ENCODE measurements at places on chromosomes 7 and 10. TPM values are rescaled to one million over a fixed set of nuclear protein-coding genes. Genes with fewer than 3 reads are reported as not detected.

The WAPL gene
- 29.5 TPM for total RNA-seq

The FAM221A gene
- 4.5 TPM for total RNA-seq

The UCMA gene
- total RNA-seq, result not detected

The PON1 gene
- total RNA-seq, result not detected

The WEE2 gene
- not detected for total RNA-seq
